ENCODE measurements at places on chromosomes 12 and 14.

DNA sequence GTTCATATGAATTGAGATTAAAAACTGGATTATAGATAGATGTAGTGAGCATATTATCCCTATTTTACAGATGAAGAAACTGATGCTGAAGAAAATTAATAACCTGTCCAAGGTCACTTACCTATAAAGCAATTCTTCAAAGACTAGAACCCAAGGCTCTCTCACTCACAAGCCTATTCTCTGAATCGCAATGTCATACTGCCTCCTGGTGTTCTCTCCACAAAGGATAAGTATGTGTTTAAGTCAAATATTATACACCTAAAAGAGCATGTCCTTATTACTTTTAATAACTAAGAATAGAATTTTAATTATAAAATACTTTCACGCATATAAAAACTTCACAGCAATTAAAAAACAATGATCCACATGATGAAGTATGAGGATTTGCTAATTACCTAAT, 721.3 kb upstream of the USP15 start:
- DNase-seq, result no peak
- no peak overlapping the region for H3K4me3 ChIP-seq
- H3K36me3 ChIP-seq, result no peaks in the 10 kb centered on the region
- H3K27ac ChIP-seq, result no peak overlapping the region

GRCh38 chr12:57229634-57230380, at the start of gene SHMT2:
Gene SHMT2, plus strand, starts transcription at chr12:57229711. Its CDS starts 68 bp downstream, at chr12:57229779.
- peak; percentile 94 for DNase-seq
- peaks cover 35% of the 10 kb centered on the region for H3K4me1 ChIP-seq
- peak within 1 kb of the TSS; percentile 95 for H3K4me3 ChIP-seq
- peaks cover 26% of the 10 kb centered on the region for H3K36me3 ChIP-seq
- H3K27ac ChIP-seq, result peak within 1 kb of the TSS; percentile 94

DNA sequence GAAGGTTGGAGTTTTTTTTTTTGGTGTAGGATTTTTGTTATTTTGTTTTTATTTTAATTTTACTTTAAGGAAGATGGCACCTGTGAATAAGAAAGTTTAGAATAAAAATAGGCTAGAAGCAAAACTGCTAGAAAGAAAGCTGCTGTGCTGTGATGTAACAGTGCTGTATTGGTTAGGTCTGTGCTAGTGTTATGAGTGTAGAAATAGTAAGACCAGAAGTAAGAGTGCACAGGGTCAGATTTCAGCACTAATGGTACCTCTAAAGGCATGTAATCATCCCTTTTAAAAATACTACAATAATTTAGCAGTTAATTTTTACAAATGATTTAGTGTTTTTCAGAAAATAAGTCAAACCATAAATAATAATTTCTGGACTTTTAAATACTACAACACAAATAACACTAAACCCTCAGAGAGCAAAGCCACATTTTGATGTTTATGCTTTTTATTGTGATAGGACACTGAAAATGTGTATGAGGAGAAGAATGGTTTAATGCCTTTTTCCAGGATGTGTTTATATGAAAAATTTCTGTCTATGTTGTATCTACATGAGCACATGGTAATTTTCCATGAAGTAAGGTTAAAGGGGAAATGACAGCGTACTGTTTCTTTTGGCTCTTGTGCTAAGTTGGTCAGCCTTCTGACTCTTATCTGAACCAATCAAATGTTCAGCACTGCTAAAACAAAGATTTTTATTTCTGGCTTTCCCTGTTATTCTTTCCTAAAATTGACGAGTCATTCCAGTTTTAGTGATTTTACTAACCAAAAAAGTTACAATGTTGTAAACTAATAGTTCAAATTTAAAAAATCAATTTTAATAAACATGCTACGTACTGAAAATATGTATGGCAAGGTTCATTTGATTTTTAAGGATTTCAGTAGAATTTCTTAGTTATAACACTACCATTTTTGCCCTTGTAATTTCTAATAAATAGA, 96.1 kb downstream of the PPHLN1 start:
- peak overlapping the region; percentile 65 for H3K27ac ChIP-seq
- peaks cover 9% of the 10 kb centered on the region for H3K36me3 ChIP-seq
- H3K27me3 ChIP-seq, result no peaks in the 10 kb centered on the region
- peaks cover 47% of the 10 kb centered on the region for H3K4me1 ChIP-seq
- H3K4me3 ChIP-seq, result no peak overlapping the region

DNA sequence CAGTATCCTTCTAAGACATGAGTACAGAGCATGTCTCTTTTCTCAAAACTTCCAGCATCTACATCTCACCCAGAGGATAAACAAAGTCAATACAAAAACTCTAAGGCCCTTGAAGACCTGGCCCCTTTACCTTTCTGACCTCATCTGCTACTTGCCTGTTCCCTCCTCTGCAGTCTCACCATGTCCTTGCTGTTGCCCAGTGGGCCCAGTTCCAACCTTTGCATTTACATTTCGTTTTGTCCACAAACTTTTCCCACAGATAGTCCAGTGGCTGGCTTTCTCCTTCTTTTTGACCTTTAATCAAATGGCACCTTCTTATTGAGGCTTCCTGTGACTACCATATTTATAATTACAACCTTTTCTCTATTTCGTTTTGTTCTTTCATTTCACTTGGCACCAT, 1.6 kb downstream of the IRAK4 start:
- no peaks in the 10 kb centered on the region for H3K27me3 ChIP-seq
- no peak for DNase-seq
- no peaks in the 10 kb centered on the region for H3K36me3 ChIP-seq
- peak overlapping the region; percentile 28 for H3K4me3 ChIP-seq

- H3K36me3 ChIP-seq, result peaks cover 13% of the 10 kb centered on the region
- H3K27ac ChIP-seq, result no peak overlapping the region
- H3K27me3 ChIP-seq, result no peaks in the 10 kb centered on the region
Measured at GRCh38 chr14:52610187-52610586, 57.6 kb downstream of the GPR137C start.

DNA sequence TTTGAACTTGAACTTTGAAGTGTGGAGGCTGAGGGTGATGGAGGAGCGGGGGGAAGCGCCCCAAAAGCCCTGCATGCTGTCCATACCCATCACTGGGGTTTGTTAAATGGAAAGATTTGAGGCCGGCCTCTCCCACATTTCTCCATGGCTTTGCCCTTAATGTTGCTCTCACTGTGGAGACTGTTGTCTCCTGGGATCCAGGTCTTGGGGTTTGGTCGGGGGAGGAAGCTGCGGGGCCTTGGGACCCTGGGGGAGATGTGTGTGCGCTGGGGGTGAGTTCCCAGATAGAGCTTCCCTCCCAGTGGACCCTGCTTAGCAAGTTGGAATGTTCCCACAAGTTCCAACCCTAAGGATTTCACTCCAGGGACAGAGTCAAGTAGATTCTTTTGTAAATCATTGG, 28.0 kb upstream of the LRTM2 start:
- H3K4me3 ChIP-seq, result no peak overlapping the region
- no peaks in the 10 kb centered on the region for H3K27me3 ChIP-seq
- H3K36me3 ChIP-seq, result peaks cover 3% of the 10 kb centered on the region

- no peak overlapping the region for H3K4me3 ChIP-seq
- no peak overlapping the region for H3K27ac ChIP-seq
- H3K27me3 ChIP-seq, result no peaks in the 10 kb centered on the region
- H3K36me3 ChIP-seq, result peaks cover 8% of the 10 kb centered on the region
- DNase-seq, result no peak
Measured at GRCh38 chr14:53103636-53104340, 49.3 kb downstream of the DDHD1 start.

- H3K27ac ChIP-seq, result no peak overlapping the region
- peak overlapping the region; percentile 57 for H3K4me3 ChIP-seq
- peaks cover 3% of the 10 kb centered on the region for H3K36me3 ChIP-seq
- peaks cover 19% of the 10 kb centered on the region for H3K4me1 ChIP-seq
Measured at GRCh38 chr14:23577004-23577681, 1.4 kb downstream of the JPH4 start.

- H3K27me3 ChIP-seq, result peaks cover 3% of the 10 kb centered on the region
- peaks cover 52% of the 10 kb centered on the region for H3K4me1 ChIP-seq
- no peak for DNase-seq
- H3K36me3 ChIP-seq, result no peaks in the 10 kb centered on the region
Measured at GRCh38 chr12:56839915-56840325, 76.8 kb downstream of the HSD17B6 start.

DNA sequence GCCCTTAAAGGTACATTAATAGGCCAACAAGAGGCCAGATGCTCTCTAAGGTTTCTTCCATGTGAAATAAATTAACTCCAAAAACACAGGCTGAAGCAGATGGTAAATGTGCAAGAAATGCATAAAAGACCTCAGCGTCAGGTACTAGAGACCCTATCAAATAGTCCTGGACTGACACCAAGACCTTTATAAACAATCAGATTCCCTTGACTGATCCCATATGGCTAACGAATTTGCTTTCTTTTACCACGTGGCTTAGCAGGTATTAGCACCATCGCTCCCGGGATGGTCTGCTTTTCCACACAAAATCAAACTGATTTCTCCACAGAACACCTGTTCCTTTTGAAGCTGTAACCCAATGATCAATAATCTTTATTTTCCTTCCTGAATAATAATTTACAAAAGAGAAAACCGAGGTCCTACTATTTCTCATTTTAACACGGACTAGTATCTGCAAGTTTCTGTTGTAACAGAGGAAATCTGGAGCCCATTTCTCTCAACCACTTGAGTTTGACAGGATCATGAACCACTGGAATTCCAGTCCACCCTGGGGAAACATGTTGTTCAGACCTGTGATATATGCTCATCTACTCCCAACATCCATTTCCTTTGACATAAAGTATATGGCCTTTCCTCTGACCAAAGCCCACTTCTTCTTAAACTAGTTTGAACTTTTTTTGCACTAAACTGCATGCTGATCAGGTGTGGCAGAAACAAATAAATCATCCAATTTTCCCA, 48.2 kb upstream of the DAAM1 start:
- H3K4me1 ChIP-seq, result peaks cover 16% of the 10 kb centered on the region
- no peaks in the 10 kb centered on the region for H3K36me3 ChIP-seq
- no peak for DNase-seq
- no peak overlapping the region for H3K27ac ChIP-seq
- H3K27me3 ChIP-seq, result no peaks in the 10 kb centered on the region

- peaks cover 2% of the 10 kb centered on the region for H3K4me1 ChIP-seq
- H3K27ac ChIP-seq, result no peak overlapping the region
- DNase-seq, result no peak
- no peak overlapping the region for H3K4me3 ChIP-seq
- no peaks in the 10 kb centered on the region for H3K36me3 ChIP-seq
Measured at GRCh38 chr12:122028165-122028904, 6.7 kb downstream of the BCL7A start.

- H3K4me1 ChIP-seq, result no peaks in the 10 kb centered on the region
- H3K36me3 ChIP-seq, result no peaks in the 10 kb centered on the region
- no peak overlapping the region for H3K4me3 ChIP-seq
- no peak overlapping the region for H3K27ac ChIP-seq
Measured at GRCh38 chr14:20671597-20672283, 12.6 kb upstream of the RNASE4 start.

GRCh38 chr14:65070471-65070976, 31.8 kb downstream of the MAX start:
- DNase-seq, result no peak
- peaks cover 31% of the 10 kb centered on the region for H3K36me3 ChIP-seq
- no peak overlapping the region for H3K4me3 ChIP-seq

DNA sequence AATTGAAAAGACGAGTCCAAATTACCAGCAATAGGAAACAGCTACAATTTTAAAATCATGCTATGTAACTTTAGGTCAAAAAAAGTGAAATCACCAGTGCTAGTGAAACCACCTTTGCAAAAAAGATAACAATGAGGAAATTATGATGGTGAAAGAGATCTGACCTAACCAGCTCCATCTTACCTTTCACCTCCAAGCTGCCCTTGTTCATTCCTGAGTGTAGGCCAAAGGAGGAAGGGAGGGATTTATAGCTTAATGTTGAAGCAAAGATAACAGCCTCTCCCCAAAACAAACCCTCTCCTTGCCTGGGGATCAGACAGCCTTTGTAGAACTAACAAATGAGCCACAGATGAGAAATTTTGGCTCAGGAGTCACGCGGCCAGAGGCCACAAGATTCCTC, 83.2 kb upstream of the EIF5 start:
- no peaks in the 10 kb centered on the region for H3K27me3 ChIP-seq
- peaks cover 33% of the 10 kb centered on the region for H3K4me1 ChIP-seq
- no peak for DNase-seq
- H3K27ac ChIP-seq, result peak overlapping the region; percentile 84
- no peak overlapping the region for H3K4me3 ChIP-seq
- H3K36me3 ChIP-seq, result no peaks in the 10 kb centered on the region

- DNase-seq, result no peak
- no peak overlapping the region for H3K4me3 ChIP-seq
- no peak overlapping the region for H3K27ac ChIP-seq
- no peaks in the 10 kb centered on the region for H3K27me3 ChIP-seq
- H3K4me1 ChIP-seq, result no peaks in the 10 kb centered on the region
Measured at GRCh38 chr14:31843361-31844091, 233.6 kb upstream of the ARHGAP5 start.

GRCh38 chr12:28110329-28110728, 79.9 kb upstream of the CCDC91 start:
- no peak overlapping the region for H3K4me3 ChIP-seq
- no peak overlapping the region for H3K27ac ChIP-seq
- DNase-seq, result no peak
- no peaks in the 10 kb centered on the region for H3K27me3 ChIP-seq

- H3K4me1 ChIP-seq, result peaks cover 33% of the 10 kb centered on the region
- H3K27me3 ChIP-seq, result no peaks in the 10 kb centered on the region
- H3K4me3 ChIP-seq, result no peak overlapping the region
- peak overlapping the region; percentile 68 for H3K27ac ChIP-seq
- DNase-seq, result no peak
Measured at GRCh38 chr12:98423963-98424362, 91.4 kb upstream of the TMPO start.

GRCh38 chr14:48614003-48614402, 938.6 kb upstream of the MDGA2 start:
- no peaks in the 10 kb centered on the region for H3K27me3 ChIP-seq
- no peak overlapping the region for H3K27ac ChIP-seq
- DNase-seq, result no peak
- H3K36me3 ChIP-seq, result peaks cover 10% of the 10 kb centered on the region
- H3K4me1 ChIP-seq, result peaks cover 39% of the 10 kb centered on the region

DNA sequence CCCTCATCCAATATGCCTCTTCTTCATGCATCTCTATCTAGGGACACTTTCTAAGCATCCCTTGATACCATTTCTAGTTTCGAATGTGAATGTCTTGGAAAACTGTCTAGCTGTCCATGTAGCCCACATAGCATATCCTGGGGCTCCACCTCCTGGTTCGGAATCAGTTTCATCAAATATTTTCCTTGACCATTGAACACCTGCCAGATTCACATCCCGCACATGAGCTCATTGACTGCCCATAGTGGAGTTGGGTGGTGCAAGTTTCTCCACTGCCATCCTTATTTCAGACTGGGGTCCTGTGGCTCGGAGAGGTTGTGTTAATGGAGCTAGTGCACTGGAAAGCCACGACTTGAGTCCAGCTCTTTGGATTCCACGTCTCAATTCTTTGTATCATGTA, 58.6 kb upstream of the TMEM263 start:
- DNase-seq, result no peak
- H3K27me3 ChIP-seq, result peaks cover 37% of the 10 kb centered on the region
- H3K27ac ChIP-seq, result no peak overlapping the region
- H3K4me3 ChIP-seq, result no peak overlapping the region
- no peaks in the 10 kb centered on the region for H3K4me1 ChIP-seq
